Fibroblast of lung (primary cell): ENCODE measurements at places on chromosomes 12 and 14. TPM values are rescaled to one million over a fixed set of nuclear protein-coding genes. Genes with fewer than 3 reads are reported as not detected.

DNA sequence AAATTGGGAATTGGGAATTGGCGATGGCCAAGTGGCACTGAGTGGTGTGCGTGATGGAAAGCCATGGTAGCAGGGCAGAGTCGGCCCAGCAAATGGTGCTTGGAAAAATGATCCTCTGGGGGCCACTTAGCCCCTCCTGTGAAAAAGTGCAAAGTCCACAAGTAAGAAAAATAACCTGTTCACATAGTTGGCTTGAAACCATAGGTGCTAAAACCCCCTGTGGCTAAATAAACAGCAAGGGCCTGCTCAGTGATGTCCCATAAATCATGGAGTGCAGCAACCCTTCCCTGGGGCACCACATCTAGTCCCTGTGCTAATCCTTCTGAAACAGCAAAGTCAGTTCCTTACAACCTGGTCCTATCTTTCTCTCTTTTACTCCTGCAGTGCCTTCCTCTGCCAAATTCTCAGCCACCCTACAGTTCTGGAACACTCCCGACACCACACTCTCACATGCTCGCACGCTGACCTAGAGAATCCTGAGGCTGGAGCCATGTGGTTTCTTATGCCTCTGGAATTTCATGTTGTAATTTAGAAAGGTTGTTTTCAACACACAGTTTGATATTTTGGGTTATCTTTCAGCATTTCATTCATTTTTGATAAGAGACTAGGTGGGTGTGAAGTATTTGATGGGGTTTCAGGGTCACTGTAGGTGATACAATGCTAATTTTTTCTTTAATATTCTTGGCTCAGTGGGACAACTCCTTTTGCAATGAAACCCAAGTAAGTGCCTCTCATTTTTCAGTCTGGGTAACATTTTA, 123.6 kb downstream of the SMOC1 start:
- DNase-seq: peak; percentile 74

DNA sequence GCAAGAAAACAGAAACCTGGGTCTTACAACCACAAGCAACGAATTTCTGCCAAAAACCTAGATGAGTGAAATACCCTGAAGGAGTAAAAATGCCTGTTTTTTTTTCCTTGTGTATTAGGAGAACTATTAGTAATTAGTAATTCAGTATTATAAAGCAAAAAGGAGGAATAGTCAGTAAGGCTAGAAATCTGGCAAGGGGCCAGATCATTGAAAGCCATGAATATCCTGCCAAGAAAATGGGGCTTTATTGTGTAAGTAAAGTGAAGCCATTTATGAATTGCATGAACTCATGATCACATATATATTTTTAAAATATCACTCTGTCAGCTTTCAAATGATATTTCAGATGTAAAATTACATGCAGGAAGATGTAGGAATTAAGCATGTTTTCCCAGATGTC, 57.9 kb downstream of the TXNDC16 start:
- no peak for DNase-seq

GRCh38 chr14:46322076-46322475, 329.5 kb downstream of the RPL10L start:
- no peak for DNase-seq

DNA sequence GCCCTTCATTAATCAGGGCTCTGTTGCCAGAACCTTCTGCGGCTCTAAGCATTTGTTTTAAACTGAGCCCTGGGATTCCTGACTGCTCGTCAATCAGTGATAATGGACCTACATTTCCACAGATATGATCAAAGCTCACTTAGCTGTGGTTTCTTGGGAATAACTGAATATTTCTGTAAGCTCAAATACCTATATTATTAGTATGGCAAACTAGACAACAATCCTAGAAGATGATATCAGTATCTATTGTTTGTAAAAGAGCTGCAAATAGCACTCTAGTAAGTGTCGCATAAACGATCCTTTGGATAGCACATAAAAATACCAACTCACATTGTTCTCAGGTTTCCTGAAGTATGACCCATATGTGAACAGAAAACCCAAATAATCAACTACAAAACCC, 150.4 kb downstream of the PPM1H start:
- no peak for DNase-seq

DNA sequence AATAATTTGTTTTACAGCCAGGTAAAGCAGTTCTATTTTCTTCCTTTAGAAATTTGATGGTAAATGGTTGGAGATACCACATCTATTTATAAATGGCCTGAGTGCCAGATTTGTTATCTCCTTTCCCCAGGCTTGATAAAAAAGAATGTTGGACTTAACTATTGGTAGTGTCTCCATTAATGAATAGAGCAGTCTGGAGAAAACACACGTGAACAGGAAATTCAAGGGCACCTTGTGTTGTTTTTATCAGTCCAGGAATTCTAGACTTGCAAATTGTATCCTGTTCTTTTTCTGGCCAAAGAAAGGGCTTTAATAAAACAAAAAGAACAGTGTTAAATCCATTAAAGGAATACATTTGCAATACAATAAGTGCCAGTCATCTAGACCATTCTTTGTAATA, 40.8 kb upstream of the BMAL2 start:
- peak; percentile 50 for DNase-seq

GRCh38 chr14:78637908-78638475, 467.8 kb downstream of the NRXN3 start:
- no peak for DNase-seq

DNA sequence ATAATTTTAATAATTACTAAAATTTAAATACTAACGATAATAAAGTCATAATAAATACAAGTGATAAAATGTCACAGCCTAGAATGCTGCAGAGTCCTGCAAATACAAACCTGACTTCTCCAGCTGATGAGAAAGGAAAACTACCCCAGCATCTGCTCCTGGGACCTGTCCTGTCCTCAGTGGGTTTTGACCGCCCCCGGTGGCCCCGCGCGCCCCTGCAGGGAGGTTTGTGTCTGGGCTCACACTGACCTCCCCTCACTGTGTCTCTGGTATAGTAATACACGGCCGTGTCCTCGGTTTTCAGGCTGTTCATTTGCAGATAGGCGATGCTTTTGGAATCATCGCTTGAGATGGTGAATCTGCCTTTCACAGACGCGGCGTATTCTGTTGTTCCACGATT, 1139.4 kb downstream of the TMEM121 start:
- DNase-seq: no peak

DNA sequence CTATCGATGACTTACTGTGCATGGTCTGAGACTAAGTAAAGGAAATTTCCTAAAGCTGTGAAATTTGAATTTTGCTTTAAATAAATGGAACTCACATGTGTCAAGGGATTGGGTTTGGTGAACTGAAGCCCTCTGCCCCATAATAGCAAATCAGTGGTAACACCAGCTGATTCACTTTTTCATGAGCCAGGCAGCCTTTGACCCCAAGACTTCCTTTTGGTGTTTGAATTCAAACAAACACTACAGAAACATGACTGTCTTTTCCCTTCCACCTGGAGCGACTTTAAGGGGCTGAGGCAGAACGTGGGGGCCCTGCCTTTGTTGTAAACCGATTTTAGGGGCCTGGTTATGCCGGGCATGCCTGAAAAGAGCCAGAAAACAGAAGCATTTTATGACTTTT, 28.8 kb downstream of the KCTD10 start:
- no peak for DNase-seq

DNA sequence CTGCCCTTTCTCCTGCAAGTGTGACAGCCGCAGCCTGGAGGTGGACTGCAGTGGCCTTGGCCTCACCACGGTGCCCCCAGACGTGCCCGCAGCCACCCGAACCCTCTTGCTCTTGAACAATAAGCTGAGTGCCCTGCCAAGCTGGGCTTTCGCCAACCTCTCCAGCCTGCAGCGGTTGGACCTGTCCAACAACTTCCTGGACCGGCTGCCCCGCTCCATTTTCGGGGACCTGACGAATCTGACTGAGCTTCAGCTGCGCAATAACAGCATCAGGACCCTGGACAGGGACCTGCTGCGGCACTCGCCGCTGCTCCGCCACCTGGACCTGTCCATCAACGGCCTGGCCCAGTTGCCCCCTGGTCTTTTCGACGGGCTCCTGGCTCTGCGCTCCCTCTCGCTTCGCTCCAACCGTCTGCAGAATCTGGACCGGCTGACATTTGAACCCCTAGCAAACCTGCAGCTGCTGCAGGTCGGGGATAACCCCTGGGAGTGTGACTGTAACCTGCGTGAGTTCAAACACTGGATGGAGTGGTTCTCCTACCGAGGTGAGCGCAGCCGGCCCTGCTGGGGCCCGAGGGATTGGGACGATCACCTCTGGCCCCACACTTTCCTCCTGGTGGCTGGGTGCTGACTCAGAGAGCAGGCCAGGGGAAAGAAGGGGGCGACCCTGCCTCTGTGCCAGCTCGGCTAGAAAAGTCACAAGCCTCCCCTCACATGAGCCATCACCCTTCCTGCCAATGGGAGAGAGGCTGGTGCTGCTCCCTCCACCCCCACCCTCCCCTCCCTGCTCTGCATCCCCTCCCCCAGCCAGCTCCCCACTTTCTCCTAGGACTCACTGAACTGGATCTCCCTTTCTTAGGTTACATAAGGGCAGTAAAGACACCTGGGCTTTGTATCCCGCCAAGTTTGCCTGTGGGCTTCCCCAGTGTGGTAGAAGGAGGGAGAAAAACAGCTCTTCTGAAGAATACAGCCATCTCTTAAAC, 10.9 kb downstream of the LRTM2 start:
- DNase-seq: peak; percentile 57

- peak; percentile 97 for DNase-seq
Measured at GRCh38 chr14:58331111-58331510, 32.8 kb downstream of the ARID4A start.

DNA sequence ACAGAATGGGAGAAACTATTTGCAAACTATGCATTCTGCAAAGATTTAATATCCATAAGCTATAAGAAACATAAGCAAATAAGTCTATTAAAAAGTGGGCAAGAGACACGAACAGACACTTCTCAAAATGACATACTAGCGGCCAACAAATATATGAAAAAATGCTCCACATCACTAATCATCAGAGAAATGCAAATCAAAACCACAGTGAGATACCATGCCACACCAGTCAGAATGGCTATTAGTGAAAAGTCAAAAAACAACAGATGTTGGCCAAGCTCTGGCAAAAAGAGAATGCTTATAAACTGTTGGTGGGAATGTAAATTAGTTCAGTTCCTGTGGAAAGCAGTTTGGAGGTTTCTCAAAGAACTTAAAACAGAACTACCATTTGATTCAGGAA, 121.3 kb downstream of the KCNMB4 start:
- no peak for DNase-seq

GRCh38 chr14:74917646-74918081, 5.4 kb downstream of the RPS6KL1 start:
- no peak for DNase-seq

GRCh38 chr14:83425706-83426105, 1892.1 kb upstream of the SEL1L start:
- DNase-seq: no peak

DNA sequence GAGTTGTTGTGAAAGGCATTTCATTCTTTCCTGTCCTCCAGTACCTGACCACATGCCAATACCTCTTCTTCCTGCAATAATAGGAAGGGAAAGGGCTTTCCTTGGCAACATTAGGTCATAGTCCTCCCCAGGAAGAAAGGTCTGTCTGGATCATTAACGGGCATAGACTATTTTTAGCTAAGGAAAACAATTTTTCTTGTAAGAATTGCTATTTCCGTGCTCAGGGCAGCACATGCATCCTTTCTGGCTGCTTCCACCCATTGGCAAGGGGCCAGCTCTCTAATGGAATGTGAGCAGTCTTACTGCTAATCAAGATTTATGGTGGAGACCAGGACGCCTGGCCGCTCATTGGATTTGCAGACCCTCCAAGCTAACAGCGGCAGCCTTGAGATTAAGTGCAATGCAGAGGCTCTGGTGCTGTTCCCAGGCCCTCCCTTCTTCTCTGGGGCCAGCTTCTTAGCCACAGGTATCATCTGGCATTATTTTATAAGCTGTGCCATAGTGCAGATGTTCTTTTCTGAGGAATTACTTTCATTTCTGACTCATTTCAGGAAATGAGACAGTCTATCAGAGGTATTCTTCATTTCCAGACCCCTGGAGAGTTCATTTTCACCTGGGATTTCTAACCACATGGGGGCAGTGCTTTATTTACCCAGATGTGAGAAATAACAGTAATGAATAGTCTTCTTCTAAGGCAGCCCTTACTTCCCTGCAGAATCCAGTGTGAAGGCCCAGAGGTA, 52.9 kb downstream of the ANO6 start:
- DNase-seq: peak; percentile 82

GRCh38 chr12:1925684-1926006, 7.2 kb upstream of the CACNA2D4 start:
- DNase-seq: no peak

DNA sequence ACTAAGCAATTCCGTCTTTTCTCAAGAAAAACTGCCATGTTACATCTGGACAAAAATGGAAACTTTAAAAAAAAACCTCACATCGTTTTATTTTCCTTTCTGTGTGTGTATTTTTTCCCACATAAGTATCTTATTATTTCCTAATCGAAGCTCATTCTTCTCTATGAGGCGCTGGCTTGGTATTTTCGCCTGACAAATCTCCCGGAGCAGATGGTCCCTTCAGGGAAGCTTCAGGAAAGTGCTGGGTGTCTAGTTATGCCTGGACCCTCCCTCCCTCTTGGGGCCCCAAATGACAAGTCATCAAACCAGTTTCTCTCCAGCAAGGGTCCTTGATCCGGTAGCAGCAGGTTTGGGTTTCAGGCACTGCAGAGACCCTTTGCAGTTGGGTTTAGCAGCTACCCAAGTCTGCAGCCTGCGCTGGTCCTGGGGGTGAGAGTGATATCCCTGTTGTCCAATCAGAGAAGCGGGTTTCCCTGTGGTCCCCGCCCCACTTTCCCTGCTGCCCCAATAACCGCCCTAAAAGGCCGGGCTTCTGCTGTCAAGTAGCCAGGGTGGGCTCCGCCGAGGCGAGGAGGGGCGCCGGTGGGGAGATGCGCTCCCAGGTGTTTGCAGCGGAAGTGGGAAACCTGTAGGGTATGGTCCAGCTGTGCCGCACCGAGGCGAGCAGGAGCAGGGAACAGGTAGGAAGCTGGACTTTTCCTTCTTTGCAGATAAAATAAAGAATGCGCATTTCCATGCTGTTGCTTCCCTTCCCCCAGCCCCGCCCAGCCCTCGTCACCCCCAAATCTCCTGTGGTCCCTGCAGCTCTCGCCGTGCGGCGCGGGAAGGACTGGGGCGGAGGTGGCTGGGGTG, at the start of gene CNTN1:
Gene CNTN1, plus strand, starts transcription at position 527 of the 852 bp plus-strand sequence.
- peak; percentile 62 for DNase-seq

GRCh38 chr12:75489613-75490210, 9.2 kb downstream of the GLIPR1 start:
- peak; percentile 33 for DNase-seq

Gene COX8C
- not detected in 2 replicates for polyA plus RNA-seq

Gene GSG1
- 0.93 and 1.3 TPM in 2 replicates for polyA plus RNA-seq

Gene PCNX4
- polyA plus RNA-seq: 52.1 and 57.8 TPM in 2 replicates

Gene PTPN6
- 0.06 TPM in 1 of 2 replicates, not detected in the other for polyA plus RNA-seq

Gene KRT72
- not detected in 2 replicates for polyA plus RNA-seq

Gene AGAP2
- 0.02 and 0.05 TPM in 2 replicates for polyA plus RNA-seq

Gene ZFHX2
- 0.11 TPM in 1 of 2 replicates, not detected in the other for polyA plus RNA-seq

Gene PTPRO
- 0.23 and 0.35 TPM in 2 replicates for polyA plus RNA-seq

Gene UBC
- 2,019 and 3,087 TPM in 2 replicates for polyA plus RNA-seq

Gene DDX51
- 3.7 and 7.0 TPM in 2 replicates for polyA plus RNA-seq

Gene CAPZA3
- not detected in 2 replicates for polyA plus RNA-seq

Gene LRP1-AS
- polyA plus RNA-seq: not detected in 2 replicates

Gene TEP1
- polyA plus RNA-seq: 7.4 and 10.5 TPM in 2 replicates

Gene CLEC4D
- not detected in 2 replicates for polyA plus RNA-seq

Gene NPFF
- polyA plus RNA-seq: not detected in 2 replicates
